ENCODE measurements at places on chromosomes 13 and 19.

DNA sequence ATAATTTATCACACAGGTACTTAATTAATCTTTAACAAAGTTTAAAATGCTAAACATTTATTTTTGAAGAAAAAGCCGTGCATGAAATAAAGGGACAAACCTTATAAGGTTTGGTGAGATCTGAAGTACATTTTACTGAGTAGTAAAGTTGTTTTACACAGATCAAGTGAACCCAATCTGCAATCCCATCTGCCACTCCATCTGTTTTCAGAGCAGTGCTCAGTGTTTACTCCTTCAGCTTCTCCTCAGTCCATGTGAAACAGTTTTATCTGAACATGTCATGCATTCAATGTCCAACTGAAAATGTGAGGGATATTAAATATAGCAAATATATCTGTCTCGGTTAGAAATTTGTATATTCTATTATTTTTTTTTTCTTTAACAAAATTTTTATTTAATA lies 166.8 kb downstream of the MAB21L1 start:
- DNase-seq, result peak; percentile 92

DNA sequence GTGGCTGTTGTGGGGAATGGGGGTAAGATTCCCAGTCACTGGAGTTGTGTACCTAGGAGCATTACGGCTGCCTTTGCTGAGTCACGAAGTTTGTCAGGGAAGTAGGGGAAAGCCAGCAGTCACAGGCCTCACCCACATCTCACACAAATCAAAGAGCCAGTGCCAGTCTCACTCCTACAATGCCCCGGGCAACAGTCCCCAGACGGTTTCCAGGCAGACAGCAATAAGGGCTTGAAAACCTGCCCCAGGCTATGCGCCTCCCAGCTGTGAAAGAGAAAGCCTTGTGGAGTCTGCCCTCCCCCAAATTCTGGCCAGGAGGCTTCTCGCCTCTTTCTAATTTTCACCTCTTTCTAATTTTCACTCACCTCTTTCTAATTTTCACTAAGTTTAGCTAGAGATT lies 142.3 kb upstream of the EDNRB start:
- DNase-seq, result no peak

GRCh38 chr13:95180513-95181245 lies 120.6 kb downstream of the ABCC4 start:
- no peak for DNase-seq

DNA sequence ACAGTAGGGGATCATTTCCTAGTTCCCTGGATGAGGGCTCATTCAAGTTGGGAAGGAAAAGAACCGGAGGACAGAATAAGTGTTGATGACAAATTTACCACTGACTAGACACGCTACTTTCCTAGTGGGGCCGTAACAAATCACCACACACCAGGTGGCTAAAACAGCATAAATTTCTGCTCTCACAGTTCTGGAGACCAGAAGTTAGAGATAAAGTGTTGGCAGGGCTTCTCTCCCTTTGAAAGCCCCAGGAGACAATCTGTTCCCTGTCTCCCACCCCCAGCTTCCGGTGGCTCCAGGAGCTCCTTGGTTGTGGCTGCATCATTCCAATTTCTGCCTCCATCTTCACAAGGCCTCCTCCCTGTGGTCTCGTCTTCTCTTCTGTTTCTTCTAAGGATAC lies 65.4 kb upstream of the ARGLU1 start:
- no peak for DNase-seq

- no peak for DNase-seq
These were observed at the start of gene CEACAM18 for GRCh38 chr19:51478381-51479234. Gene CEACAM18 (plus strand): TSS chr19:51478539.

GRCh38 chr13:43425234-43425633 lies 361.5 kb downstream of the ENOX1 start:
- no peak for DNase-seq

DNA sequence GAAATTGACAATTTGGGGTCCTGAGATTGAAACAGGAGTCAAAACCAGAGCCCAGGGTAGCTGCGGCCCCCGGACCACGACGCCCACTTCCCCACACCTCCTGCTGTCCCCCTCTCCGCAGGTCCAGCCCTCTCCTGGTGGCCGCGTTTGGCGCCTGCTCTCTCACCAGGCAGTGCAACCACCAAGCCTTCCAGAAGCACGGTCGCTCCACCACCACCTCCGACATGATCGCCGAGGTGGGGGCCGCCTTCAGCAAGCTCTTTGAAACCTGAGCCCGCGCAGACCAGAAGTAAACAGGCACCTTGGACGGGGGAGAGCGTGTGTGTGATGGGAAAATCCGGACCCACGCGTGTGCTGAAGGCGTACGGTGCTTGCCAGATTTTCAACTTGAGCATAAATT lies 22.9 kb downstream of the NAXD start:
- DNase-seq, result no peak

DNA sequence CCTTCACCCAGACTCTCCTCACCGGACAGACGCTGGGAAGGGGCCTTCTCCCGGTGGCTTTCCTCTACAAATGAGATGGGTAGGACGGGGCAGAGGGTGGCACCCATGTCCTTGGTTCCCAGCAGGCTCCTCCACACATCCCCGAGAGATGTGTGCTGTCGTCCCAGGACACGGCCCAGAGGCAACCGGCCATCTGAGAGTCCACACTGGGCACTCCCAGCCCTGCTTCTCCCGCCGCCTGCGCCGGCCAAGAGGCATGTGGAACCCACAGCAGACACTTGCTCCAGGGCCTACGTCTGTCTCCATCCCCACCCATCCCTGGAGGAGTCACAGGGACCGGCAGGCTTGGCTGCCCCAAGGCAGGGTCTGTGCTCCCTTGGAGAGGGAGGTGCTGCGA lies 179.9 kb downstream of the KDM4B start:
- no peak for DNase-seq

GRCh38 chr13:37595162-37595561 lies 3.4 kb downstream of the POSTN start:
- DNase-seq, result no peak

DNA sequence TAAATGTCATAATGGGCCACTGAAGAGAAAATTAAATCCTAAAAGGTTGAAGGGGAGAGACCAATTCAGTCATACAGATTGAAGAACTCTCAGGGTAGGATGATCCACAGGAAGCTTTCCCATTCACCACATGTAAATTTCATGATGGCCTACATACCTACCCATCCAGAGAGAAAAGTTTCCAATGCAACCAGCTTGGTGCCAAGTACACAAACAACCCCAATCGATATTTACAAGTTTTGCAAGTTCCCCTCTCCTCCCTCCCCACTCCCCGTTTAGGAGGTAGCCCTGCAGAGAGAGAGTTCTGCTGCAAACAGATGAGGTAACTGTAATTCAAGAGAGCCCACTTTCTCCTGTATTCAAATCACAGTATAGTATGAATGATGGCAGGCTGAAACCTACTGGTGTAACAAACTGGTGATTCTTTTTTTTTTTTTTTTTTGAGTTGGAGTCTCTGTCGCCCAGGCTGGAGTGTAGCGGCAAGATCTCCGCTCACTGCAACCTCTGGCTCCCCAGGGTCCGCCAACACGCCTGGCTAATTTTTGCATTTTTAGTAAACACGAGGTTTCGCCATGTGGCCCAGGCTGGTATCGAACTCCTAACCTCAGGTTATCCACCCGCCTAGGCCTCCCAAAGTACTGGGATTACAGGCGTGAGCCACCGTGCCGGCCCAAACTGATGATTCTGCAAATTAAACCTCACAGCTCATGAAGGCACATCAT lies 14.4 kb downstream of the FOXO1 start:
- DNase-seq, result no peak

- no peak for DNase-seq
These were observed 14.6 kb downstream of the CSNK1A1L start for GRCh38 chr13:37090912-37091311.

- DNase-seq, result no peak
These were observed 132.2 kb downstream of the FREM2 start for GRCh38 chr13:38819053-38819452.

- no peak for DNase-seq
These were observed 116.0 kb upstream of the MAB21L1 start for GRCh38 chr13:35592457-35592856.

DNA sequence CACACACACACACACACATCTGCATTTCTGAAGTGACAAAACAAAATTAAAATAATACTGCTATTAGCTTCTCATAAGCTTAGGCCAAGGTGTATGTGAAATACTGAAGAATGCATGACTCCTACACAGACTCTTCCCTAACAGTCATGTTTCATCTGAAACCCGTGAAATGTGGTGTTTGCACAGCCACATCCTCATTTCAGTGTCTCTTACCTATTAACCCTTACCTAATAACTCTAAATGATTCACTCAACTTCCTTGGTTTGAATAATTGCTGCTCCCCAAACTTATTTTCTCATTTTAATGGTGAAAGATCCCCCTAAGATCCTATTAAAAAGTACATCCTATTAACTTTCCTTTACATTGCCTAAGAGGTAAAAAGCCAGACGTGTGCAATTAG lies 117.6 kb downstream of the MIPEP start:
- DNase-seq, result no peak

DNA sequence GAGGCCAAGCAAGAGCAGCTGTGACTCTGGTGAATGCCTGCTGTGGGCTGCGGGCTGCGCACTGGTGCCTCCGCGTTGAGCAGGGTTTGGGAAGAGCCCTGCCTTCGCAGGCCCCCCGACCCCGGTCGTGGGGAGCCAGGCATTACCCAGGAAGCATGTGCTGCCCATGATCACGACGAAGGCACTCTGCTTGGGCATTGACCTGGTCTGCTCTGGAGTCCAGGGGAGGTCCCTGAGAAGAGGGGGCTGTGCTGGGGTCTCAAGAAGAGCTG lies 19.2 kb downstream of the RANBP3 start:
- no peak for DNase-seq

DNA sequence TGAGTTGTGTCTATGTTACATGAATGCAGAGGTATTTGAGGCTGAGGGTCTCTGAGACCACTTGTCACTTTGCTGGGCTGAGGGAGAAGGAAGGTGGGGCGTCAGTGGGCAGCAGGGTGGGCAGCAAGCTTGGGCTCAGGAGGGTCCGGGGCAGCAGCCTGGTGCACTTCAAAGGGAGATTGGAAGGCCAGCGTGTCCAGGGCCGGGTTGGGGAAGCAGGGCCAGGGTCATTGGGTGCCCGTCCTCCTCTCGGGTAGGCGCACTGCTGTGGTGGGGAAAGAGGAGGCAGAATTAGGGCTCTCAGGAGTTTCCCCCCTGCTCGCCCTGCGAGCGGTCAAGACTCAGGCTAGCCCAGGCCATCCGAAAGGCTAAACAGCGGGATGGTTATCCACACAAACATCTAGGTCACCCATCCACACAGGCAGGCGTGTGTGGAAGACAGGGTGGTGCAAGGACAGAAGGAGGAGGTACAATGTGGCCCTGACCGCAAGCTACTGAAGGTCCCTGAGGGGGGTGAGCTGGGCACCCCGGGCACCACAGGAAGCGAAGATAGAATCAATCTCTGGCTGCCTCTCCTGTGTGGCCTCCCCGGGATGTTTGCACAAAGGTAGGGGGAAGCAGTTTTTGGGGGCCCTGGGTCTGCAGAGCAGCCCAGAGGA lies 37.7 kb downstream of the MYO9B start:
- DNase-seq, result no peak

DNA sequence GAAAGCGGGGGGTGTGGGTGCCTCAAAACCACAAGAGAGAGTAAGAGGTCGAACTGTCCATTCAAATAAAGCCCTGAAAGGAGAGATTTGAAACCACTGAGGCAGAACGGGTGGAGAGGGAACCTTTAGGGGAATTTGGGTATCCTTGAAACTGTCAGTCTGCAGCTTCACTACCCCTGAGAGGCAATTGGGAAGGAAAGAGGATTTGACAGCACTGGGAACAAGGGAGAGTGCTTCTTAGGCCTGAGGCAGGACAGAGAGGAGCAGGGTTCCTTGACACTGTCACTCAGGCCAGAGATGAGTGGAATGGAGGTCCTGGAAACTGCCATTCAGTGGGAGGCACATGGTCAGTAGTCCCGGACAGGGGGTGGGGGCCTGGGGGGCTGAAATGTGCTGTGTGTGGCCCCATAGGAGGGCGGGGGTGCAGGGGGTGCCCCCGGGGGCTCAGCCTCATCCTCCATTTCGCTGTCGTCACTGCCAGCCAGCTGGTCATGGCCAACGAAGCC lies 5.0 kb downstream of the GFY start:
- DNase-seq, result no peak

DNA sequence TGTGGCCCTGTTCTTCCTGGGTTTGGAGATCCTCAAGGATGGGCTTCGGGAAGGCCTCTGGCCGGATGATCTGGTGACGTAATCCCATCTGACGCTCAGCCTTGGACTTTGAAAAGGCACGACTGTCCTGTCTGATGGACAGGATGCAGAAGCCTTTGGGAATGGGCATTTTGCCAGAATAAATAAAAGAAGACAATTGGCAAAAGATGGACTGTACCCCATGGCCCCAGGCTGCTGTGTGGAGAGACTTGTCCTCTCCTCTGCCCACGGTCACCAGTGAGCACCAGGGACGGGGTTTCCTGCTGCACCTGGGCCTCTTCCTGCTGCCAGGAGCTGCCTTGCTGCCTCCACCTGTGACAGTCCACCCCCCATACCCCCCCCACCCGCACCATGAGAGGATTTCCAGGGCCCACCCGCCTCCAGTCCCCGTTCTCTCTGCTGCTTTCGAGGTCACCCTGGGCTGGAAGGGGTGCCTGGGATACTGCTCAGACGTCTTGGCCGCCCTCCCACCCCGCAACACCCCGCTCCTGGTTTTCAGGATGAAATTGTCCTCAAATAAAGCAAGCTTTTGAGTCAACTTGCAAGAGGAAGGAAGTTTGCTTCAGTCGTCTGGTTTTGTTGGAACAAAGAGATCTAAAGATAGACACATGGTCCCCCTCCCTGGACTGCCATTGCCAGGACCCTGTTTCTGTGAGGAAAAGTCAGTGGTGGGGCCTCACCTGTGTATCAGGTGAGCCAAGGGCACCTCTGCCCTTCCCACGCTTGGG lies 40.9 kb downstream of the MCF2L start:
- no peak for DNase-seq

GRCh38 chr13:47841151-47841550 lies 159.9 kb downstream of the SUCLA2 start:
- no peak for DNase-seq

Data from NCI-H1694 treated with DMSO at 0.1 percent for 48 hours (cell line).